Progenitor cell of endocrine pancreas (in vitro differentiated cells): ENCODE measurements at places on chromosomes 1 and 21.

GRCh38 chr1:153647346-153647714 is 11.2 kb upstream of the SNAPIN start:
- DNase-seq, result no peak

DNA sequence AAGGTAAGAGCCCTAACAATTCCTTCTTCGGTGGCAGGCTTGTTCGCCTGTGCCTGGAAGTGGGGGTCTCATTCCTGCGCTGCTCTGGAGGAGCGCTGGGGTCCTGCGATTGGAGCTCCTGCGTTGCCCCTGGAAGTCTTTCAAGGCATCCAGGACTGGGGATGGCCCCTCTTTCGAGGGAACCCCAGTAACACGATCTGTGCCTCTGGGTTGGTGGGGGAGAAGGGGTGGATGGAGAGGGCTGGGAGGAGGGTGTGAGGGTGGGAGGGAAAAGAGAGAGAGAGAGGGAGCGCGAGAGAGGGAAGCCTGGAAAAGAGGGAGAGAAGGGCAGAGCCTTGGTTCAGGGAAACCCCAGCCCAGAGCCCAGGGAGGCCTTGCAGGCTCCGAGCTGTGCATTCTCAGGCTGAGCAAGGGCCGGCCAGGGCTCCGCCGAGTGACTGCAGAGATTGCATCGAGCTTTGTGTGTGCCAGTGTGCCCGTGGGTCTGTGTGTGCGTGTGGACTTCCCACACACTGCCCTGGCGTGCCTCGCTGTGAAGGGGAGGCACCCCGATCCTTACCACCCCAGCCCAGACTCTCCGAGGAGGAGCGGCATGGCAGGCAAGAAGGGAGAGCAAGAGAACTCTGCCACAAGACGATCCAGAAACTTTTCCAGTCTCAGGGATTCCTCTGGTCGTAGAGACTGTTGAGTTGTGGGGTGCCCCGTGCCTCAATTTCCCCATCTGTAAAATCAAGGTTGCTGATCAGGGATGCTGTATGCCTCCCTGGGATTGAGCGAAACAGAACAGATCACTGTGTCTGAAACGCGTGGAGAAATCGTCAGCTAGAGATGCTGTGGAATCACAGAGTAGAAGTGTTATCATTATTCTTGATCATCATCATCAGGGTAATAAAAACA is 619 bp downstream of the BCL9 start:
- peak; percentile 24 for DNase-seq

GRCh38 chr1:23514111-23514679 is 16.8 kb downstream of the E2F2 start:
- no peak for DNase-seq

DNA sequence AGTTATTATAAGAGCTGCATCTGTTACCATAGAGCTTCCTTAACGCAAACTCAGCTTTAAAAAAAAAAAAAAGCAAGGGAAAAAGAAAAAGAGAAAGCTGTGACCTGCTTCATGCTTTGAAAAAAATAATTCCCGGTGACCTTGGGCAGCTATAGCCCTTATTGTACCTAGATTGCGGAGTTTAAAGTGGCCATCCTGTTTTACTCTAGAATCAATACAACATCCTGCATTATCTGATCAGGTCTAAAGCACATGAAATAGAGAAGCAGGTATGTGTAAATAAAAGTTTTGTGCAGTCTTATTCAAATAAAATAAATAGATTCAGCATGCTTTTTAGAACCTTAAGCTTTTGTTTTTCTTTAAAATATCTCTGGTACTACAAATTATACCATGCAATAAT is 126.8 kb upstream of the KIAA1614 start:
- DNase-seq, result no peak

- DNase-seq, result no peak
Observed at GRCh38 chr1:77459881-77460280, 178.1 kb downstream of the AK5 start.

DNA sequence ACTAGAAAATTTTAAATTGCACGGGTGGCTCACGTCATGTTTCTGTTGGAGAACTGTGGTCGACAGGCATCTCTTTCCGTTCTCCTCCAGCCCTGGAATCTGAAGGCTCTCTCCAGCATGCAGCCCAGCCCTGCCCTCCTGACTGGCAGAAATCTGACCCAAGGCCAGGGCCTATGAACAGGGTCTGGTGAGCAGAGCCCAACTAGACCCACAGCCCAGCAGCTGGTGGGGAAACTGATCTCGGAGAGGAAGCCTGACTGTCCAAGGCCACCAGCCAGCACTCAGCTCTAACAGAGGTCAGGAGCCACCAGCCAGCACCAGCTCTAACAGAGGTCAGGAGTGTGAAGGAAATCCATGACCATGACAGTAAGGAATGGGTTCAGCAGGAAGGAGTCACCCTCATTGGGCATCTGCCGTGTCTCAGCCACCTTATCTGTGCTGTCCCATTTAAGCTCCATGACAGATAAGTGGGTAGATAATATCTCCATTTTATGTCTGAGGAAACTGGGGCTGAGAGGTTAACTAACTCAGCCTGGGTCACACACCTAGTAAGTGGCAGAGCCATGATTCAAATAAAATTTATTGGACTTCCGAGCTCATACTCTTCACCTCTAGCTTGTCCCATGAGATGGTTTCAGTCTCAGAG is 20.2 kb upstream of the PKP1 start:
- DNase-seq, result no peak

GRCh38 chr1:174165471-174166137 is 6.3 kb downstream of the RABGAP1L start:
- DNase-seq, result no peak
